GM10248 (cell line): ENCODE measurements at places on chromosomes 3 and 15.

DNA sequence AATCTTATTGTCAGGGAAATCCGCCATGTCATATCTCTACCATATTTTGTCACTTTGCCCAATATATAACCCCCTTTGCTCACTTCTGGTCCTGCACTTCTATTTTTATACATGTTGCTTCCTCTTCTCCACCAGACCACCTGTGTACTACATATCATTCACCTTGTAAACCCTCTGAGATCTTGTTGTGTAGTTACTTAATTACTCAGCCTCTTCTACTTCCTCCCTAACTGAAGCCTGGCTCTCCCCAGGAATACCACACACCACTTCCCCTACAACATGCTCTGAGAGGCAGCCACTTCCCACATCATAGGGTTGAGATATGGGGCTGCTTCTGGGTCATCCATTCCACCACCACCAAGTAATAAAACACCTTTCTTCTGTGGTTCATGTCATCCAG is 10.0 kb downstream of the HEXA start:
- peak; percentile 63 for DNase-seq

DNA sequence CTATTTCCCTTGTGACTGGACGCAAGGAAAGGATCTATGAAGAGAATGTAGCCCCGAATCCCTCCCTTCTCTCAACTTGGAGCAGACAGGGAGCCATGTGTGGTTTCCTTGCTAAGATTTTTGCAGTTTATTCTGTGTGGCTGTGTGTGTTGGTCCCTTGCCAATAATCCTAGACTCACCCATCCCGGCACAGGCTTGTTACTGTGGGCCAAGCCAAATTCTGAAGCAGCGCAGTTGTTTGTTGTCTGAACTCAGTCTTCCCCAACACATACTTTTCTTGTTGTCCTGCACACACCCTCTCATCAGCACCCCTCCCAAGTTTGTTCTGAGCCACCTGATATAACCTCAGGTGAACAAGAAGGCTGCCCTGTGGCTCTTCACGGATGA is 193.3 kb upstream of the CTDSPL start:
- DNase-seq = no peak

DNA sequence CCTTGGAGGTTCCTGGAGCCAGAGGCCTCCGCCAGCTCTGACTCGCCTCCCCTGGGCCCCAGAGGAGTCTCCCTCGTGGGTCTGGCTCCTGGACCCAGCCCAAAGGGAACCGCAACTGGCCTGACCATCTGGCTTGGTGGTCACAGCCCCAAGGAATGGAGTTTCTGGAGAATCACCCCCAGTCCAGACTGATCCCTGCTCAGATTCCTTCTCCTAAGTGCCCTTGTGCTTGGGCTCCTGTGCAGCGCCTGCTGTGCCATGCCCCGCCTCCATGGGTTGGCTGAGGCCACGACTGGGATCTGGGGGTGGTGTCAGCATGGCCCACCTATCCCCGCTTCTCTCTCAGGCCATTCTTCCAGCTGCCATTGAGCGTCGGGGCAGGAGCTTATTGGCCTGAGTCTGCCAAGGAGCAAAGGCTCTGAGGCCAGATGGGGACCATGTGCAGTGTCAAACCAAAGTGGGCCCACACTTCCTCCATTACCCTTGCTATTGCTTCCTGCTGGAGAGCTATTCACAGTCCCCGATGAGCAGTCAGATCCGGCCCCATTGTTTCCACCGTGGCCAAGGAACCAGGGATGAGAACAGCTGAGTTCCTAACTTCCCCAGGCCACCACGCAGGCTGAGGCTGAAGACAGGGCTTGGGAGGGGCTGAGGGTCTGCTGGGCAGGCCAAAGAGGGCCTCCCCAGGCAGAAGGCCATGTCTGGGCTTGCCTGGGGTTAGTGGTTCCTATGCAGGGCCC is 19.0 kb downstream of the CSPG4 start:
- peak; percentile 24 for DNase-seq

GRCh38 chr3:113615976-113616375 is 80.5 kb downstream of the USF3 start:
- no peak for DNase-seq

- DNase-seq = no peak
Observed at GRCh38 chr3:128723477-128723876, 2.5 kb upstream of the RAB7A start.

DNA sequence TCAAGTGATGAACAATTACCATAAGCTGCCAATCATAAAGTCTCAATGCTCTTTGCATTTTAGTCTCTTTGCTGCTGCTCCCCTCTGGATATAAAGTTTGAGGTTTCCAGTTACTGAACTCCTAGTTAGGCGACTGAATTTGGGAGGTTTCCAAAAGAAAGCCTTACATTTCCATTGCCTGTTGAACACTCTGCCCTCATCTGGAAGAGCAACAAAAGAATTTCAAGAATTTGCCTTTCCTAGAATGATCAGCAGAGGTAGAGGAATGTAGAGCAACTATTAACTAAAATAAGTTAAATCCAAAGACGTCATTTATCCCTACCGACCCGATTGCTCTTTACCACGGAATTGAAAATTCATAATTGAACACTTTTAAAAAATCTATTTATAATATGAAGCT is 53.4 kb upstream of the PRICKLE2 start:
- no peak for DNase-seq

DNA sequence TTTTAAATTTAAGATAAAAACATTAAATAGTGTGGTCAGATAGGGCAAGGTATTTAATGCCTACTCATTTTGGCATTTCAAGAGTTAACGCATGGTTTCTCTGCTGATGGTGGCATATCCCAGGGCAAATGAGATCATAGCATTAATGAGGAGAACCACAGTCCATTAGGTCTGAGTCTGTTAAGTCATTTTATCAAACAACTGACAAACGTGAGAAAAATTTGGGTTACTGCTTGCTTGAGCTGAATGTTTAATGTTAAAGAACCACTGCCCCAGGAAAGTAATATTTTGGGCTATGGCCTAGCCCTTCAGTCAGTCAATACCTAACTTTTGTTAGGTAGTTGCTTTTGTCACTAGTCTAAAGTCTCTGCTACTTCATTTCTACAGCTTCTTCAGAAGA is 37.9 kb upstream of the SLC2A2 start:
- DNase-seq = no peak

DNA sequence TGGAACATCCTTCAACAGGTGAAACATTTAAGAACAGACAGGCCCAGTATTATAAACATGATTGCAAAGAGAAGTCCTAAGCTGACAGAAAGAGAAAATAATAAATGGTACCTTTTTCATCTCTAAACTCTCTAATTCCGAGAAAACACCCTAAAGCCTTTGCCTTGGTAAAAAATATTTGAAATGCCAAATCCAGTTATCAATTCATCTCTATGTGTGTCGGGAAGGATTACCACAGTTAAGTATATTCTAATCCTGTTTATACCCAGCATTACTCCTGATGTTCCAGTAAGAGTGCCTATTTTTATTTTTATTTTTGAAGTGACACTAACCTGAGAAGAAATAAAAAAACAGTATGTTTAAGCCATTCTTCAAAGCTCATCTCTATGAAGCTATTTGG is 219.3 kb upstream of the NANOGP8 start:
- no peak for DNase-seq

- no peak for DNase-seq
Observed at GRCh38 chr3:14843321-14843720, 24.6 kb downstream of the FGD5 start.

DNA sequence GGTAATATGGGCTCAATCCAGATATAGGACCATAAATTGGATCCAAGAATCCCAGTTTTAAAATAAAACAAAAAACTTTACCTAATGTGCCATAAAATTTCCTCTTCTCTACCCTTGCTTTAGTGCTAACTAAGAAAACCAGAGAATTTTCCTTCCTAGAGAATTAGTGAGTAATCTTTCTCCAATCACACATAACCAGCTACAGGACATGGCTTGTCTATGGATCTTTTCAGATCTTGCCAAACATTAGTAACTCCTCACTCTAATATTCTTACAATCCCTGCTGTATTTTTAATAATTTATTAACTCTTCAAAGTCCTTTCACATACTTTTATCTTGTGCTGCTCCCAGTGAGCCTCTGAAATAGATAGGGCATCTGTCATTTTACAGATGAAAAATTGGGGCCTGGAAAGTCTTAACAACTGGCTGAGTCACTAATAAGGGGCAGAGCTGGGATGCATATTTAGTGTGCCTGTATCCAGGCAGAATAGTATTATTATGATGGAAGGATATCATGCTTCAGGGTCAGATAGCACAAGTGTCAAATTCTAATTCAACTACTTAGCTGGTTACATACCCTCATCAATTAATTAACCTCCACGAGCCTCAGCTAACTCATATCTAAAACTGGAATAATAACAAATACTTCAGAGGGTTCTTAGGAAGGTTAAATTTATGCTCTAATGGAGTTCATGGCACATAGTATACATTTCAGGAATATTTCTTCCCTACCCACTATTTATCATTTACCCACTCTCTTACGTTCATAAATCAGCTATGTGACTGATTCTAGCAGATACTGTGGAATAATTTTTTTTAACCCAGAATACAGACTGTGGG is 5.6 kb downstream of the ZBED2 start:
- no peak for DNase-seq

DNA sequence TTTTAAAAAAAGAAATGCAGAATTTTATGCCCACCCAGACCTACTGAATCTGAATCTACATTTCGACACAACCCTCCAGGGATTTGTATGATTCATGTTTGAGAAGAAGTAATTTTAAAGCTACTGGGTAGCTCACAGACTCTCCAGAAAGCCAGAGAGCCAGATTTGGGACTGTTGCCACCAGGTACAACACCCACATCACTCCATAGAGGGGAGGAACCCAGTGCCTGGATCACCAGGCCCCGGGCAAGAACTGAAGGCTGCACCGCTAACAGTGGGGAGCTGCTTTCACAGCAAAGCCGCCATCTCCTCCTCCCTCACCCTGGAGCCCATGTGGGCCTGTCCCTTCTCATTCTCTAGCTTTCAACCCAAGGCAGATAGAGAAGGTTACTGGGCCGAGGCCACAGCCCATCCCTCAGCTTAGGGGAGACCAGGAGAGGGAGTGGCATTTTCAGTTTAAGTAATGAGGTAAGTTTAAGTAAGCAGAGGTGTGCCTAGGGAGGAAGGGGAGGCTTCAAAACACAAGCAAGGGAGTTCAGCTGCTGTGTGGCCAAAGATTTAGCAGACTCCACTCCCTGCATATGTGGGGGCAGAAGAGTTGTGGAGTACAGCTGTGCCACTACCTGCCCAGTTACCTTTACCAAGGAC is 109.8 kb downstream of the IL12A start:
- DNase-seq = peak; percentile 15

- DNase-seq = no peak
Observed at GRCh38 chr3:59247402-59247841, 197.6 kb upstream of the CFAP20DC start.

DNA sequence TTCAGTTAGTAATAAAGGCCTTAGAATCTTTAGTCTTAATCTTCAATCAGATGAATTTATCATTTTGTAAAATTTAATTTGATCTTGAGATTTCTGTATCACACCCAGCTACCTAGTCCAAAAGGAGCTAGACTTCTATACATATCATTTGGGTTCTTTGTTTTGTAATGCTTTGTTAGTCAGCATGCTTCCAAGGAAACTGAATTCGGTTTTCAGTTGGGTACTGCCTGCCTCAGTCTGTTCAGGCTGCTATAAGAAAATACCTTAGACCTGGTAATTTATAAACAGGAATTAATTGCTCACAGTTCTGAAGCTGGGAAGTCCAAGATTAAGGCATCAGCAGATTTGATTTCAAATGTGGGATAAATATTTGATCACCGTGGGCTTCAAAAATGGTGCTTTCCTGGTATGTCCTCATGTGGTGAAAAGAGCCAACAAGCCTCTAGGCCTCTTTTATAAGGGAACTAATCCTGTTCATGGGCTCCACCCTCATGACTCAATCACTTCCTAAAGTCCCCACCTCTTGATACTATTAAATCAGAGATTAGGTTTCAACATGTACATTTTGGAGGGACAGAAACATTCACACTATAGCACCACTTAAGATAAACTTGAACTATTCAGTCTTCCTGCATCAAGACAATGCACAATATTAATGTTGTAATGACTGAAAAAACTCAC is 800.7 kb downstream of the NAALADL2 start:
- DNase-seq = no peak

DNA sequence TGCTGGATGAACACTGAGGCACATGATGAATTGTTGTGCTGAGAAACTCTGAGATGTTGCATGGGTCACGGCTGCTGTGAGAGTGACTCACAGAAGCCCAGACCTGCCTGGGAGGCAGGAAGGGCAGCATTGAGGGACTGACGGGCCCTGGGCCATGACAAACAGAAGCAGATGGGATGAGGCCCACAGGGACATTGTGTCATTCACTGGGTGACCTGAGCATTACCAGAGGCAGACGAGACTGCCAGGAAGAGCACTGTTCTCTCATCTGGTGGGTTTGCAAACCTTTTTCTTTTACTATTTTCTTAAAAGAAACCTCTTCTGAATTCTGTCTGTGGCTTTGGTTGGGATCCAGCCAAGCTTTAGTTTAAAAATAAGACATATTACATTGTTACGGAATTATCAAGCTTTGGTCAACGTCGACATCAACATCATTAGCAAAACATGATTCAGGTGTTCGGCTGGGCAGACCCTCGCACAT is 67.8 kb downstream of the BDH1 start:
- DNase-seq = no peak

DNA sequence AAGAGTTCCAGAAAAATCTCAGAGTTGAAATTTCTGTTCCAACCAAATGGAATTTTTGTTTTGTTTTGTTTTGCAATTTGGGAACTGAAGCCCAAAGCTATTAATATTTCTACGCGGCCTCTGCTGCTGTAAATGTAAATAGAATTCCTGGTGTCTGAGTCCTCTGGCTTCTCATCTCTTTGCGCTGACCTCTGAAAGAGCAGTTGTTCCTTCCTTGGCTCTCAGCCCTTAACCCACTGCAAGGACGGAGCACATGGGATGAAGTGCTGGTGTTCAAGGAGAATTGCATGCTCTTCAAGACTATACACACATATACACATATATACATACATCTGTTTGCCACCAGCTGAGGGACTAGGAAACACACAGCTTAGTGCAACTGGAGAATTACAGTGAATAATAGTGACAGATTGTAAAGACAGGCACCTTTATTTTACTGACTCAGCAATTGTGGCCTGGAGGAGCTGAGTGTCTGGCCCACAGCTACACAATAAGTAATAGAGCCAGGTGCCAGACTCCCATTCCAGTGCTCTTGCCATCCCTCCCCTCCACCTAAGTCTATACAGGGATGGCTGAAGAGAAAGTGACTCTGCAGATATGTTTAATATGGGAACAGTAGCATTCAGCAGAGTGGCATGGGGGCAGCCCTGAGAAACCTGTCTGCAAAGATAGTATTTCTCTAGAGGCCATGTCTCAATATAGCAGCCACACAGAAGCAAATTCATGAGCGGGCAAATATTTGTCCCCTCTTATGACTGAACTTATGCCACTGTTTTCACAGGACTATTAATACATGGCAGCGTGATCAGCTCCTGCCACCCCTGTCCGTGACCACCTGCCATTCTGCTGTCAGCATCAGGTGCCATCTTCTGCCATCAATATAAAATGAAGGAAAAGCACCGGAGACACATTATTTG is 42.3 kb downstream of the NEK10 start:
- DNase-seq = no peak

GRCh38 chr3:136267235-136267634 is 17.1 kb downstream of the PCCB start:
- DNase-seq = no peak

- DNase-seq = no peak
Observed at GRCh38 chr15:41631880-41632470, 28.2 kb upstream of the MGA start.

GRCh38 chr15:57611938-57612337 is 20.2 kb downstream of the MYZAP start:
- DNase-seq = no peak
